GM23248 (cell line): ENCODE measurements at places on chromosomes 7 and 10. TPM values are rescaled to one million over a fixed set of nuclear protein-coding genes. Genes with fewer than 3 reads are reported as not detected.

Gene UTF1
- not detected in 2 replicates for total RNA-seq

Gene PGAM1
- 1,144 and 1,237 TPM in 2 replicates for total RNA-seq

Gene PAX4
- total RNA-seq, result not detected in 2 replicates

Gene UCN3
- not detected in 2 replicates for total RNA-seq

- DNase-seq, result no peak
Measured at GRCh38 chr10:33117816-33118215, 159.8 kb upstream of the ITGB1 start.

DNA sequence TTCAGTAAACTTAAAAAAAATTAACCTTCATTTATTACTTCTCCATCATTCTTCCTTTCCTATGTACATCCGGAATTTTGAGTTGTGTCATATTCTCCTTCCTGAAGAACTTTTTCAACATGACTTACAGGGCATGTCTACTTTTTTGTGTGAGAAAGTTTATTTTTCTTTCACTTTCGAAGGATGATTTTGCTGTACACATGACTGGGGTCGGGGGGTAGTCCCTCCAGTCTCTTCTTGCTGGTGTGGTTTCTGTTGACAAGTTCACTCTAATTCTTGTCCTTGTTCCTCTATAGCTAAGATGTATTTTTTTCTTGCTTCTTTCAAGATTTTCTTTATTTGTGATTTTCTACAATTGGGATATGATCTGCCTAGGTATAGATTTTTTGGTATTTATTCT is 55.8 kb downstream of the INPP5A start:
- no peak for DNase-seq

DNA sequence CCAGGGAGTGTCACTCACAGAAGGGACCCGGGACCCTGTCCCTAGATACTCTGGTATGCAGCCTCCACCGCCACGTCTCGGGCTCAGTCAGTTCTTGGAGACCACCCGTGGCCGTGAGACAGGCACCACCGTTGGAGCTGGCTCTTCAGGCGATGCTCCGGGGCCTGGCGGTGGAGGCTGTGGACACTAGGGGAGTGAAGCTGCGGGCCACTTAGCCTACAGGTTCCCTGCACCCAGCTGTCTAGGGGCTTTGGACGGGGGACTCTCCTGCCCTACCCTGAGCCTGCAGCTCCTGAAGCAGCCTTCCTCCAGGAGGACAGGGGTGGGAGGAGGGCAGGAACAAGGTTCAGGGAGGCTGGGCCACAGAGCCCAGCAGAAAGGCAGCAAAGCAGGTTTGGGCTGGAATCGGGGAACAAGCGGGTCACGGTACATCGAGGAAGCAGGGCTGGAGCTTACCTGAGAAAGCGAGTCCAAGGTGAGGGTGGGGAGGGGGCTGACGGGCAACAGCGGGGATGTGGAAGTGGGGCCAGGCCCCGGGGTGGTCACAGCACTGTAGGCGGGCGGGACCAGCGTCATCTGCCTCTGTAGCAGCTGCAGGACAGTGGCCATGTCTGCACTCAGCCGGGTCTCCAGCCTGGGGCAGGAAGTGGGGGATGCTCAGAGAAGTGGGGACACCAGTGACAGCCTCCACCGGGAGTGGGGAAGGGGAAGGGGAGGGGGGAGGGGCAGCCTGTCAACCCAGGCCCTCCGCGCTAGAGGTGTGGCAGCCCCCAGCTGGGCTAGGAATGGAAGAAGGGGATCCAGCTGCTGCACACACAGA is 31.5 kb downstream of the KCNH2 start:
- DNase-seq, result no peak

GRCh38 chr7:138396251-138397070 is 63.6 kb upstream of the TRIM24 start:
- DNase-seq, result no peak

DNA sequence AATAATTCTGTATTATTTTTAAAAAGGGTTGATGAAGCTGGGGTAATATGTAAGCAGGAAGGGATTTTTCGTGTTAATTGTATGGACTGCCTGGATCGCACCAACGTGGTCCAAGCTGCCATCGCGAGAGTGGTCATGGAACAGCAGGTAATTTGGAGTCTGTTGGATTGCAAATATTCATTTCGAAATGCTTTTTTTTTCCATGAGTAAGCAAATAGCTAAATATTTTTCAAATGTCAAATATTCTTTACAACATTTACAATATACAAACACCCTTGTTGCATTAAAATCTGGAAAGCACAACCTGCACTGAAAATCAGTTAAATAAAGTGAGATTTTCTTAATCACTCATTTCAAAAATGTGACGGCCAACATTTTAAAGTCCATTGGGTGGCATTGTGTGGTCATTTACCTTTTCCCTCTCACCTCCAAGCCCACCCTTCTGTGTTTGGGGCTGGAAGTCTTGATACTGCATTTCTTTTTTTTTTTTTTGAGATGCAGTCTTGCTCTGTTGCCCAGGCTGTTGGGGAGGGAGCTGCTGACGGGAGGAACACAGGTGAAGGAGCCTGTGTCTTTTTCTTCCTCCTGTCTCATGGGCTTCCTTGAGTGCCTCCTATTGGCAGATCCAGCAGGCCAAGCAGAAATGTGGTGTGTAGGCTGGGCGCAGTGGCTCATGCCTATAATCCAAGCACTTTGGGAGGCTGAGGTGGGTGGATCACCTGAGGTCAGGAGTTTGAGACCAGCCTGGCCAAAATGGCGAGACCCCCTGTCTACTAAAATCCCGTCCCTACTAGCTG is 66.1 kb downstream of the MCMBP start:
- DNase-seq, result no peak

DNA sequence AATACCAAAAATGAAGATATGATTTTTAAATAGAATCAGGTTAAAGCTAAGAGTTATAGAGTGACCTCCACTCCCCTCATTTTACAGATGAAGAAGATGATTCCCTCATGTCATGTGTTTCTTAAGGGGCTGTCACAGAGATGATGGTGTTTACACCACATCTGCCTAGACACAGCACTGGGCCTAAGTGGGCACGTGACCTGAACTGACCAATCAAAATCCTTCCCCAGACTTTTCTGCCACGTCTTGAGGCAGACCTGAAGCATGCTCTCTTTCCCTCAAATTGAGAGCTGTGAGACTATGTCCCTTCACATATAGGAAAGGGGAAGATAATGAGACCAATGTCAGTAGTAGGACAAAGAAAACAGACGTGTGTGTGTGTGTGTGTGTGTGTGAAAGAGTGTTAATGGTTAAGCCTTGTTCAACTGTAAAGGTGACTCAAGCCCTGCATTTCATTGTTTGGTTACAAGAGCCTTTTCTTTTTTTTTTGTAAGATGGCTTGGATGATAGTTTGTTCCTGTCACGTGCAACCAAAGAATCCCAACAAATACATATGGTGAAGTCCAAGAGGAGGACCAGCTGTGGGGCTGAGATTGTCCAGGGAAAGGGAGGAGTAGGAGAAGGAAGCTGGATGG is 172.8 kb upstream of the AOAH start:
- no peak for DNase-seq

DNA sequence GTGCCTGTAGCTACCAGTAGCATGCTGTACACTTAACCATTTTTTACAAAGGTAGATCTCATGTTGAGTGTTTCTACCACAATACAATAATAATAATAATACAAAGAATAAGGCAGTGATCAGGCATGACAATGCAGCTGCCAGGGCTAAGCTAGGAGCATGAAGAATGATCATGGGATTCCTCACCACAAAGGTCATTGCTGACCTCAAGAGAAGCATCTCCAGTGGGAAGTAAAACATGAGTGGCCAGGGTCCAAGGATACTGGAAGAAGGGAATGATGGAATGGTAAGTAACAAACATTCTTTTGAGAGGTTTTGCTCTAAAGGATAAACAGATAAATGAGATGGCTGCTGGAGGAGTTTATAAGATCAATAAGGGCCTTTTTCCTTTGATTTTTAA is 591.1 kb downstream of the TNS3 start:
- DNase-seq, result peak; percentile 36

DNA sequence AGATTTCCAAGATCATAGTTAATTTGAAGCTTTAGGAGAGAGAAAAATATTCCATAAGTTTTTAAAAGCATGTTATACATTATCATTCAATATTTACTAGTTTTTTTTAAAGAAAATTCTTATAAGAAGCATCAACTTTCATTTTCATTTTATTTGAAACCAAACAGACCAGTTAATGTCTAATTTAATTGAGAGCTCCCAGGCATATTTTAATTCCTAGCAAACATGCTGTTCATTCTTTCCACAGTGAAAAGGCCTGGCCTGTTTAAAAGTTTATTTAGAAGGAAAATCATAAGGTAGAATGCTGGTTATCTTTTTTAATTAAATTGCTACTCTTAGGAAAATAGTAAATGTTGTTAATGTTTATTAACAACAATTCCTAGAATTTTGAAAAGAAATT is 324.4 kb downstream of the PCLO start:
- no peak for DNase-seq

GRCh38 chr7:5523052-5523711 is 99.5 kb upstream of the TNRC18 start:
- DNase-seq, result peak; percentile 27

- peak; percentile 45 for DNase-seq
Measured at GRCh38 chr7:79091661-79092060, 361.8 kb downstream of the MAGI2 start.

DNA sequence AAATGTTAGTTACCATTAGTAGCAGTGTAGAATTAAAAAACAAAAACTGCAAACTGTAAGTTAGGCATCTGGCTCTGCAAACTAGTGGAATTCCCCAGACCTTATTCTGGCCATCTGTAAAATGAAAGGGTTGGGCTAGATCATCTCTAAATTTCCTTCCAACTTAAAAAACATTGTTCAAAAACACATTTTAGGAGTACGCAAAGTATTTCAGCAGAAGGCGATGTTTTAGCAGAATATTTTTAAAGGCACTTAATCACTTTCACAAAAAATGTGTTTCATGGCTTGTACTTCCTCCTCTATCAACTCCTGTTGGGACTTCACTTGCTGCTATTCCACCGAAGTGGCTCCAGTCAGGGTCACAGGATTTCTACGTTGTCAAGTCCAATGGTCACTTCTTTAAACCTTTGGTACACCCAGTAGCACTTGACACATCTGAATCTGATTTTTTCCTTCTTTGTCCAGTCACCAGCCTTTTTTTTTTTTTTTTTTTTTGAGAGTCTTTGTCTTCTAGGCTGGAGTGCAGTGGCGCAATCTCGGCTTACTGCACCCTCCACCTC is 169.0 kb downstream of the AHR start:
- no peak for DNase-seq

- DNase-seq, result no peak
Measured at GRCh38 chr10:100749059-100749308, 3.6 kb downstream of the PAX2 start.

GRCh38 chr10:81600185-81600584 is 274.8 kb upstream of the NRG3 start:
- DNase-seq, result peak; percentile 39

DNA sequence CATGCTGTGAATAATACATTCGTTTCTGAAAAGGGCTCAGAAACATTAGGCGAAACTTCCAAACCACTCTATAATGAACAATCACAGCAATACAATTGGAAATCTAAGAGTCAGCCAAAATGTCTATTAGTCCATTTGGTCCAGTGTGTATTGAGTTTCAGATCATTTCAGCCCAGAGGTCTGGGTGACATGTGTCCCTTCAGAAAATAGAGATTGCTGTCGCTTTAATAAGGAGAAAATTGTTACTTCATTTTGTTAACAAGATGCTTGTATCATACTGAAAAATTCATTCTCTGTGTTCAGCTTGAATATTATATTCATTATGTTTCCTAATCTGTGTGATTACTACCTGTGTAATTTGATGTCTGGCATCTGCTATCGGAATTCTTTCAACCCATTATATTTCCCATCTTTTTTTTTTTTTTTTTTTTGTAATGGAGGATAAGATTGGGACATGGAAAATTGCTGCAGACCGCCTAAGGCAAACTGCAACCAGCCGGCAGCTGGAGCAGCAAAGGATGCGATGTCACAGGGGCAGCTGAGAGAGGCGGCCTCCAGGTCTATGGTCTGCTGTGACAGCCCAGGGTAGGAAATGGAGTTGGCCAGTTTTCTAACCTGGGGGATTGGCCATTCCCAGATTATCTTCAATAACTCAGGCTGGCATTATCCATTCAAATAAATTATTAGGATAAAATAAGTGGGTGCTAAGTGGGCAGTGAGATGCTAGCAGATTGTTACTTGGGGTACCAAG is 170.9 kb upstream of the NPVF start:
- DNase-seq, result no peak

GRCh38 chr10:122127943-122128342 is 139.0 kb downstream of the TACC2 start:
- DNase-seq, result peak; percentile 72

- DNase-seq, result peak; percentile 37
Measured at GRCh38 chr7:98399890-98400541, 874 bp downstream of the BAIAP2L1 start.

DNA sequence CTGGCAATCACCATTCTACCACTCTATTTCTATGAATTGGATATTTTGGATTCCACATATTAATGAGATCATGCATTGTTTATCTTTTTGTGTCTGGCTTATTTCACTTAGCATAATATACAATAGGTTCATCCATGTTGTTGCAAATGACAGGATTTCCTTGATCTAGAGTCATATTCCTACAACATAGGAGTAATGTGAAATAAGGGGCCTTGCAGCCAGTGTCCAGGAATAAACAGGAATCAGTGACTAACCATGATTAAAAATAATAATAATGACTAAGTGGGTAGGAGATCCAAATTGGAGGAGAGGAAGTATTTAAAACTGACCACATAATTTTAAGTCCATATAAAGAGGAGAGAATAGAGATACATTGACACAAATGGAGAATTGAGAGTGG is 49.9 kb downstream of the SCIN start:
- DNase-seq, result peak; percentile 25

- DNase-seq, result no peak
Measured at GRCh38 chr7:24731313-24731712, 26.0 kb downstream of the GSDME start.

DNA sequence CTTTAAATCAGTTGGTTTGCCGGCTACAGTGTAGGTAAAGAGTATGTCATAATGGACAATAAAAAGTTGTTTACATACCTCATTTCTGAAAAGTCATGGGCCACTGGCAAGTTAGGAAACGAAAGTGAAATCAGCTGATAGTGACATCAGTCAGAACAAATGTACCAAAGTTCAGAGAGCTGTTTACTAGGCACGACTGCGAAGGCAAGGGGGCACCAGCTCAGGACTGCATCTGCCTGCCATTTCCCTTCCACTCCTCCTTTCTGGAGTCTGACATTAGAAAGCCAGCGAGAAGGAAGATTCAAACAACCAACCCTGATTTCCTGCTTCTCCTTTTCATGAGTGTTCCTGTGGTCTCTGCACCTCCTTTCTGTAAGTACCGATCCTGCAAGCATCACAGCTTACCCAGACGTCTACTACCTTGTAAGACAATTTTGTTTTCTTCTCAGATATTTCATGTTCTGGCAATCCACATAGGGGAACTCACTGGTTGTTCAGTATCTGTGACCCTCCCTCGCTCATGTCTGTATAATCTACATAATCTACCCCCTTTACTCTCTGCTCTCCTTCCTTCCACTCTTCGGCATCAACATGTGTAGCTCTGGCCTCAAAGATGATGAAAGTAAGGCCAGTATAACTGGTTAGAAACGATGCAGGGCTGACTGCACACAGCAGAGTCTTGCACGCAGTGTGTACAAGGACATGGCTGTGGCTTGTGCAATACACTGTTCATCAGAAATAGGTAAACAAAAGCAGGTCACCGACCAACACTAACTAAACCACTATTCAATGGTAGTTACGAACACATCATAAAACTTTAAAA is at the start of gene TMEM140:
Gene TMEM140 (plus strand): TSS at position 174 of the 823 bp plus-strand sequence. CDS start 16,370 bp downstream, outside the sequence.
- peak; percentile 70 for DNase-seq
